Prostate gland (tissue), 2 donors: ENCODE measurements at places on chromosomes 7 and 10. TPM values are rescaled to one million over a fixed set of nuclear protein-coding genes. Genes with fewer than 3 reads are reported as not detected.

SFTPD gene
- 2.1 TPM for total RNA-seq

SYT15B gene
- 3.0 TPM for total RNA-seq

NRCAM gene
- 1.1 TPM for total RNA-seq

DNA sequence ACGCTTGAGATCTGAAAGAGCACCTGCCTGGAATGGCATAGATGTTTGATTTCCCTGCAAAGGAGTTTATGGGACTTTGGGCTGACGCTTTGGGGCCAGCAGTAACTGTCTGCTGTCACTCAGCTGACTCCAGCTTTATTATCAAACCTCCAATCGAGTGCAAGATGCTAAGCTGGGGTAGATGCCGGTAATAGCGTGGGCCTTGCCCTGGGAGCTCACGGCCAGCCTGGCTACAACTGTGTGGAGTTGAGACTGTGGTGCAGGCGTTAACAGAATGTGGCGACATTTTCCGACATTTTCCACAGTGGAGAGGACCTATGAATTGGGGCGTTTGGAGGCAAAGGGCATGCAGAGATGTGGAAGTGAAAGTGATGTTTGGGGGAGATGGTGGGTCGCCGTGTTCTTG, 1.3 kb downstream of the CHST12 start:
- DNase-seq = no peak

- no peak for DNase-seq
Measured at GRCh38 chr7:67875558-67875957, 878.9 kb downstream of the TYW1 start.

DNA sequence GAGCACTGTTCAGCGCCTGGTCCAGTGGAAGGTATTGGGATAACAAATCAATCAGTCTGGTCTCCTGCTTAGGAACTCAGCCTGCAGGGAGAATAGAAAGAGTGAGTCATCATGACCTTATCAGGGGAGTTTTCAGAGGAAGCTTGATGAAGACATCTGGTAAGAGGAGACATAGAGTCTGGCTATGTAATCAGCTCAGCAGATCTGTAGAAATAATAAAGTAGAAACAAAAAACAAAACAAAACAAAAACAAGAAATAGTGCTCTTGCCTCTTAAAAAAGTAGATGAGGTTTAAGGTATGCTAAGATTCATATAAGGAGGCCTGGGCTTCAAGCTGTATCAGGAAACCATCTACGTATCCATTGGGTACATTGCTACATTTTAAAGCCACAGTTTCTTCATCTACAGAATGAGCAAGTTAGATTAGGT, 14.4 kb downstream of the TAS2R41 start:
- no peak for DNase-seq

DNA sequence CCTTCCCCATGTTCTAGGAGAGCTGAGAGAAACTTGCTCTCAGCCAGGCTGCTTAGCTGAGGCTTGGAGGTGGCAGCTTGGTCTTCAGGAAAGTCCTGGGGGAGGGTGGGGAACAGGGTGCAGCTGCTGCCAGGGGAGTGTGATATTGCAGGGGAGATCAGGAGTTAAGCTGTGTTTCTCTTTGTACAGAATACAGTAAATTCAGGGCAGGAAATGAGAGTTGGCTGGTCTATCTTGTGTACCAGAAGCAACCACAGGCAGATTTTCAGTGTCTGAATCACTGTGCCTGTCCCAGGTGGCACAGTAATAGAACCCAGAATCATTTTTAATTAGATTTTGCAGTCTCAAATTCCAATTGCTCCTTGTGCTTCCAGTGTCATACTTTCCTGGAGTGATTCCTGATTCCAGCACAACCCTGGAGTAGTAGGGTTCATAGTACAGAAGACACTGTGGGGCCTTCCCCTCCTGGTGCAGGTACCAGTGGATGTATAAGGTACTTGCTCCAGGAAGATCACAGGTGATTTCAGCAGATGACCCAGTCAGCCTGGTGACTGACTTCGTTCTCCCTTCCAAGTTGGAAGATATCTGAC, 94.0 kb upstream of the TARP start:
- no peak for DNase-seq

GRCh38 chr7:110224643-110225042, 866.3 kb upstream of the LRRN3 start:
- DNase-seq = no peak

DNA sequence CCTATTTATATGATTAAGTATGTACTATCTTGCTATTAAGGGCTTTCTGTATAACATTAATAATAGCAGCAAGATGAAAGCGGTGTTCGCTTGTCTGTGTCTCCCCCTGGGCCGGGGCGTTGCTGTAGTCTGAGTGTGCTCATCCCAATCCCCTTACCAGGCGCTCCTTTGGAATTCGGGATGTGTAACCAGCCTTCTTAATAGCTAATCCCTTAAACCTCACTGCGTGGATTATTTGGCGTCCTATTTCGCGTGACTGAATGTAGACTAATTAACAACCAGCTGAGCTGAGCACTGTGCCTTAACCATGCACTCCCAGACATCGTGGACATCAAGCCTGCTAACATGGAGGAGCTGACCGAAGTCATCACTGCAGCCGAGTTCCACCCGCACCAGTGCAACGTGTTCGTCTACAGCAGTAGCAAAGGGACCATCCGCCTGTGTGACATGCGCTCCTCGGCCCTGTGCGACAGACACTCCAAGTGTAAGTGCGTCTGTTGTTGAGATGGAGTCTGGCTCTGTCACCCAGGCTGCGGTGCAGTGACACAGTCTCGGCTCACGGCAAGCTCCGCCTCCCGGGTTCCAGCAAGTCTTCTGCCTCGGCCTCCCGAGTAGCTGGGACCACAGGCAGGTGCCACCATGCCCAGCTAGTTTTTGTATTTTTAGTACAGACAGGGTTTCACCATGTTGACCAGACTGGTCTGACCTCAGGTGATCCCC, 36.6 kb downstream of the BNIP3 start:
- DNase-seq = no peak

GRCh38 chr7:115037128-115037802, 115.4 kb downstream of the MDFIC start:
- no peak for DNase-seq

DNA sequence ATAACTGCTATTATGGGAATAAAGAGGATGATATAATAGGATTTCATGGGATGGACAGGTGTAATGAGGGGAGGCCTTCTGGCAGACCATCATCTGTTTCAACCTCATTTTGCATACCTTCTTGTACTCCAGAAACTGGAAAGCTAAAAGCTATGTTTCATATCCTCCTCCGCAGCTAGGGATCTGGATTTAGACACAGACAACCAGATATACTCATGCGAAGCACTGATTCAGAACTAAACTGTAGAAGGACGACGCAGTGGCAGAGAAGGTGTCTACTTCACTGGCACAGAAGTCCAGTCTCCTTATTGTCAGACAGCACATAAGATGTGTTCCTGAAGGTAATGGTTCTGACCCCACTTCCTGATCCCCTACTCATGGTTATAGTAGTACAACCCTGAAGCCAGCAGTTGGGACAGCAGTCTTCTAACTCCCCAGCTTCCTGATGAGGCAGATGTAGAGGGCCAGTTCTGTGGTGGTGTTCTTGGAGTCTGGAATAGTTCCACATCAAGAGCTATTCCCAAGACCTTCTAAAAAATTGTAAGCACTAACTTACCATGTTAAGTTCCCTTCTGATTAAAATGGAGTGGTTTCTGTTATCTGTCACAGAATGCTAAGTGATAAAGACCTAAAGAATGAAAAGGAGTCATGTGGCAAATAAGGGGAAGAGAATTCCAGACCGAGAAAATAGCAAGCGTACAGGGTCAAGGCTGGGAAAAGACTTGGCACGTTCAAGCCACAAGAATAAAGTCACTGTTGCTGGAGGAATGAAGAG, 550.3 kb downstream of the GRM8 start:
- DNase-seq = no peak

DNA sequence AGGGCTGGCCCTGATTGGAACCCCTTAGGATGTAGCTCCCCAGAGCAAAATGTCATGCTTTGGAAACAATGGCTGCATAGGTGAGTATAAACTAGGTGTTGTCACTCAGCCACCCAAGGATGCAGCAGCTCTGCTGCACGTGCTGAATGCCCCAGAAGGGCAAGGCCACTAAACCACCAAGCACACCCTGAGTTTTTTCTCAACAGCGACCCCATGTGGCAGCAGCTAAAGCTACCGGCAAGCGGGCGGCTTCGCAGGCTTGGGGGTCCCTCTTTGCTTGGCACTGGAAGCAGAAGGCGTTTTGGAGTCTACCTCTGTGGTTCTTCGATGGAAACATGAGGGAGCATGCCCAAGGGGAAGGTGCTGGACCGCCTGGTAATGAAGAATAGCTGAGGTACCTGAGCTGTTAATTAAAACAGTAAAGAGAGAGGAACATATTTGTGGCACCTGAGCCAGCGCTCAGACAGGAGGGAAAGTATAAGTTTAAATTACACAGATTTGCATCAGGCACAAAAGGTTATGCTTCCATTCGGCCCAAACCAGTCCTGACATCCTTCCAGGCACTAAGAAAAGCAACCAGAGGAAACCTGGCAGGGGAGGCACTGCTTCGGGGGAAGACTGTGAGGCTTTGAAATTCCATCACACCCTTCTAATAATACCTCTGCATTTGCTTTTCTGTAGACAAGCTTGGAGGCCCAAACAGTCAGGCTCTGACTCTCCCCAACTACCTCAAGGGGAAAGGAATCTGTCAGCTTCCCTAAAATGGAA, 152.1 kb downstream of the GFRA1 start:
- no peak for DNase-seq

- DNase-seq = no peak
Measured at GRCh38 chr7:133021196-133021595, 60.7 kb downstream of the CHCHD3 start.

DNA sequence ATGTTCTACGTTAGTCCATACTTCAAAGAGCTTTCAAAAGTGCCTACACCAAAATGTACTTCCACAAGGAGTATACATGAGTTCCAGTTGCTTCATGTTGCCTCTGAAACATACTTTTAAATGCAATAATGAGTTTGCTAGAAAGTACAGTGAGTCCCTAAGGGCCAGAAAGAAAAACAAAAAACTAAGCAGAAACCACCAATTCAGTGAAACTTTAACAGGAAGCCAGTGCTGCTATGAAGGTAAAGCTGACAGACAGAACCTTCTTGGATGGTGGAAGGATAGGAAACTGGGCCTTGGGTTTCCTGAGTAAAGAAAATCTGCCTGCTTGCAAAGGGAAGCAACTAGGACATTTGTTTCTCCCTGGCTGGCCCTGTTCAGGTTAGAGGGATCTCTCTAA, 104.2 kb downstream of the CTTNBP2 start:
- DNase-seq = no peak

DNA sequence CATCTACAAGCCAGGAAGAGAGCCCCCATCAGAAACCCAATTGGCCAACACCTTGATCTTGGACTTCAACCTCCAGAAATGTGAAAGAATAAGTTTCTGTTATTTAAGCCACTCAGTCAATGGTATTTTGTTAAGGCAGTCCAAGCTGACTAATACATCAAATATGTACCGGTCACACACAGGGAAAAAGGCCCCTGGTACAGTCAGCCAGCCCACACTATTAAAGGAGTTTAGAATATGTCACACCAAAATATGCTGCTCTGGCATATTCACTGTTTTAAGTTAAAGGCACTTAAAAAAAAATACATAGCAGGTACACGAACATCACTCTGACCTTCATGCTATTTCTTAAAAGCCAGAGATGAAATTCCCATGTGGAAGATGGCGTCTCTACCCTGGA, 15.2 kb upstream of the CDCA7L start:
- no peak for DNase-seq

DNA sequence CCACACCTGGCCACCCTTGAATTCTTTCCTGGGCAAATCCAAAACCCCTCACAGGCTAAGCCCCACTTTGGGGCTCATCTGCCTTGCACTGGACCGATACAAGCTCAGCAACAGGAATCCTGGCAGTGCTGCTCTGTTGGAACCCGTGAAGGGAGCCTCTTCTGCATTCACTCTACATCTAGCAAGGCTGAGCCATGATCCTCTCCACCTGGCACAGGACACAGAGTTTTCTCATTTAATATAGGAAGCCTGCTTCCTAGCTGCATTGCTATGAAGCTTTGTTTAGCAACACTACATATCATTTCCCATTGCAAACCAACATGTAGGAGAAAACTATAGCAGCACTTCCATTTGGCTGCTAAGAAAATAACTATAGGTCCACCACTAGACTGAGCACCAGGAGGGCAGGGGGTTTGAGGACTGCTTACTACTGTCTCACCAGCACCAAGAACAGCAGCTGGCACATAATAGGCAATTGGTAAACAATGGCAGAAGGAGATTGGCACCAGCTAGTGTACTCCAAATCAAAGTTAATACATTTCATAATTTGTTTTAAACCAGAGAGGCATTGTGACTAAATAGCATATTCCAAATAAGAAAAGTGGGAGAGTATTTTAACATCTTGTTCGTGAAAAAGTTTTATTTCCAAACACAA, 56.1 kb downstream of the CPVL start:
- DNase-seq = no peak
